Stimulated activated CD4-positive, alpha-beta T cell treated with anti-CD3 and anti-CD28 coated beads, Interleukin-1b, Interleukin-23, amount 100 ng/mL, for 24 hours (primary cell): ENCODE measurements at places on chromosomes 13 and 19.
A peak's percentile ranks its signal among the peaks of the same experiment; 100 is the strongest.

GRCh38 chr19:41619018-41619556, 7.8 kb downstream of the CEACAM4 start:
- DNase-seq, result no peak

DNA sequence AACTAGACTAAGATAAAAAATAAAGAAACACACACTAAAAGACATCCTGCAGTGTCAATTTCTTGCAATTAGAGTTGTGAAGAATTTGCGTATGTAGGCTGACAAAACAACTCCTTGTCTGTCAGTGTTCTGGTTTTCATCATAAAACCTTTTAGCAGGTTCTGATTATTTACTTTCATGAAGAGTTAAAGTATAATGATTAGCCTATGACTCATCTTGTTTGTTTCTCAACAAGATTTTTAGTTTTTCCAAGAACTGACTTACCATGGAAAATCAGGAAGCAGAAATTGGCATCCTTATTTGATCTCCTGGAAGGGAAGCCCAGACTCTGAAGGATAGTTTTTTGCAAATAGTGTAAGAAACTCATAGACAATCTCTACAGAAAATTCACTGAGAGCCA, 848.7 kb upstream of the PCDH9 start:
- no peak for DNase-seq

- no peak for DNase-seq
Observed at GRCh38 chr13:111145071-111145470, 30.0 kb downstream of the ARHGEF7 start.

DNA sequence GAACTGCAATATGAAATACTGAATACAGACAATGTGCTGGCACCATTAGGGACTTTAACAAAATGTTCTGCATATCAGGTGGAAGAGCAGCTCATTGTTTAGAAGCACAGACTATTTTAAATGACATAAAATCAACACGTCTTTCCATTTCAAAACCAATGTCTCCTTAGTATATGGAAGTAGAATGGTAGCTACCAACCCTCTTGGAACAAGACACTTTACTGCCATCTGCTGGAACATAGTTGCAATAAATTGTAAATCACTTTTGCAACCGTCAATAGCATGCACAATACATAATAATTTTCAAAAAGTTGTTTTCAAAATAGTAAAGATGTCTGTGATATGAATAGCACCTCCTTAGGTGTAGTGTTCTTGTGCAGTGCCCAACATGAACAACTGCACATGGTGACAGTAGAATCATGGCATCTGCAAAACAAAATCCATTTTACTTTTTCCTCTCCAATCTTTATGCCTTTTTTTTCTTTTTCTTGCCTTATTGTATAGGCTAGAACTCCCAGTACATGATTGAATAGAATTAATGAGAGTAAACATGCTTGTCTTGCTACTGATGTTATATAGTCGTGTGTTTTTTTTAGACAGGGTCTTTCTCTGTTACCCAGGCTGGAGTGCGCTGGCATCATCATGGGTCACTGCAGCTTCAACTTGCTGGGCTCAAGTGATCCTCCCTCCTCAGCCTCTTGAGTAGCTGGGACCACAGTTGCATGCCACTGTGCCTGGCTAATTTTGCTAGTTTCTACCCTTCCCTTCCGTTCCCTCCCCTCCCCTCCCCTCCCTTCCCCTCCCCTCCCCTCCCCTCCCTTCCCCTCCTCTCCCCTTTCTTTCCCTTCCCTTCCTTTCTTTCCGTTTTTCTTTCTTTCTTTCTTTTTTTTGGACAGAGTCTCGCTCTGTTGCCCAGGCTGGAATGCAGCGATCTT, 7.8 kb upstream of the LYPD5 start:
- no peak for DNase-seq

DNA sequence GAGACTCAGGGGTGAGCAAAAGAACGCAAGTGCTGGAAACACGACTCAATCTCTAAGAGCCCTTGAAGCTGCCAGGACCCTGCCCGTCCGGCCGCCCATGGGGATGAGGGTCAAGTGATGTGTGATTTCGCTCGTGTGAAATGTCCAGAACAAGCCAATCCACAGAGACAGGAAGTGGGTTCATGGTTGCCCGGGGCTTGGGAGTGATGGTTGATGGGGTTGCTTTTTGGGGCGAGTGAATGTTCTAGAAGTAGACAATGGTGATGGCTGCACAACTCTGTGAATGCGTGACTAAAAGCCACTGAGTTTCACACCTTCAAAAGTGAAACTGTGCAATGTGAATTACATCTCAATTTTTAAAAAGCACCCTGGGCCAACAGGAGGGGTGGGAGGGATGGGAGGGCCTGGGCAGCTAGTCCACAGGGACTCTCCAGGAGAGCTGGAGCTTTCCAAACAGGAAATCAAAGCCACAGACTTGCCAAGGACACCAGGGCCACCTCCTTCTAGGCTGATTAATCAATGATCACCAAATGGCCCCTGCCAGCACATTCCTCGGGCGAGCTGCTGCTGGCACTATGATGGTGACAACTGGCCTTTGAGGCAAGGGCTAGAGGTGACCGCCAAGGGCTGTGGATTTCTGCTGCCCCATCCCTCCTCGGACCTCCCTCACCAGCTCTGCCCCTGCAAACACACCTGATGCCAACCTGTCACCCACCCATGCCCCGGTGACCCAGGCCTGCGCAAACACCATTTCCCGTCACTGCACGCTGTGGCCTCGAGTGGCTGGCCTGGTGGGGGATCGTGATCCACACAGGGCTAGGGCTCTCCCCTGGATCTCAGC, 14.0 kb downstream of the DPP9 start:
- no peak for DNase-seq

GRCh38 chr19:48999481-49000325, 6.0 kb downstream of the RUVBL2 start:
- peak; percentile 30 for DNase-seq

GRCh38 chr19:55275851-55276719, 3.8 kb downstream of the HSPBP1 start:
- no peak for DNase-seq

DNA sequence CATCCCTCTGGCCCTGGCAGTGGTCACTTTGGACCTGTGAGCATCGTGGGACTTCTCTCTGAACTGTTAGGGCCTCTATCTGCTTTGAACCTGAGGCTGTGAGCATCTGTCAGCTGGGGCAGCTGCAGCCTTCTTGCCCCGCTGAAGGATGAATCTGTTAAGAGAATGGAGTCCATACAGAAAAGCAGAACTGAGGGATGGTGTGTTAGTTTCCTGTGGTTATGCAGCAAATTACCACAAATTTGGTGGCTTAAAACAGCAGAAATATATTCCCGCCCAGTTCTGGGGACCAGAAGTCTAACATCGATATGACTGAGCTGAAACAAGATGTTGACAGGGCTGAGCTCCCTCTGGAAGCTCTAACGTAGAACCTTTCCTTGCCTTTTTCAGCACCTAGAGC, 1.6 kb upstream of the ZNF497 start:
- DNase-seq, result no peak

GRCh38 chr19:11288349-11288748, 7.6 kb upstream of the TSPAN16 start:
- DNase-seq, result no peak

DNA sequence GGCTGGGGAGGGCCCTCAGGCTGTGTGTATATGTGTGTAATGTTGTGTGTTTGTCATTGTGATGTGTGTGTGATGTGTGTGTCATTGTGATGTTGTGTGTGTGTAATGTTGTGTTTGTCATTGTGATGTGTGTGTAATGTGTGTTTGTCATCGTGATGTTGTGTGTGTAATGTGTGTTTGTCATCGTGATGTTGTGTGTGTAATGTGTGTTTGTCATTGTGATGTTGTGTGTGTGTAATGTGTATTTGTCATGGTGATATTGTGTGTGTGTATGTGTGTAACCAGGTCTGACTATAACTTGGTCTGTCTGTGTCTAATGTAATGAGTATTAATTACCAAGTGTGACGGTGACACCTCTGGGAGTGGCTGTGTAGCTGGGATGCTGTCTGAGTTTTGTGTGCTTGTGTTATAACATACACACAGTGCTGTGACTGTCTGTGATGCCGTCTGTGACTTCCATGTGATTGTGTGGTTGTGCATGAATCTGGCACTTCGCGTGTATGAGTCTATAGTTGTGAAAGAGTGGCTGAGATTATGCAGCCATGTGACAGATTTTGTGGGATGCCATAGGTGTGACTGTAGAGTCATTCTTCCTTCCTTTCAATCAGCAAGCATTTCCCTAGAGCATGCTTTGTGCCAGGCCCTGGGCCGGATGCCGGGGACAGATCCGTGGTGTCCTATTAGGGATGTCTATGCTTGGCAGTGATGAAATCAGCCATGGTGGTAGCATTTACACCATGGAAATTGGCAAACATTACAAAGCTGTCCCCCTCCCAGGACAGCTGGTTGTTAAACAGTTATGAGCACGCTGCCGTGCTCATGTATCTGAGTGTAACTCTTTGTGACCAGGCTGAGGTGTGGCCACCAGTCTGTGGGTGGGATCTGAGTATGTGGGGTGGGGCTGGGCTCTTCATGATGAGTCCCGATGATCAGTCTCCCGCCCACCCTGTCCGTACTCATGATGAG, 6.4 kb downstream of the TNFSF14 start:
- DNase-seq, result no peak

DNA sequence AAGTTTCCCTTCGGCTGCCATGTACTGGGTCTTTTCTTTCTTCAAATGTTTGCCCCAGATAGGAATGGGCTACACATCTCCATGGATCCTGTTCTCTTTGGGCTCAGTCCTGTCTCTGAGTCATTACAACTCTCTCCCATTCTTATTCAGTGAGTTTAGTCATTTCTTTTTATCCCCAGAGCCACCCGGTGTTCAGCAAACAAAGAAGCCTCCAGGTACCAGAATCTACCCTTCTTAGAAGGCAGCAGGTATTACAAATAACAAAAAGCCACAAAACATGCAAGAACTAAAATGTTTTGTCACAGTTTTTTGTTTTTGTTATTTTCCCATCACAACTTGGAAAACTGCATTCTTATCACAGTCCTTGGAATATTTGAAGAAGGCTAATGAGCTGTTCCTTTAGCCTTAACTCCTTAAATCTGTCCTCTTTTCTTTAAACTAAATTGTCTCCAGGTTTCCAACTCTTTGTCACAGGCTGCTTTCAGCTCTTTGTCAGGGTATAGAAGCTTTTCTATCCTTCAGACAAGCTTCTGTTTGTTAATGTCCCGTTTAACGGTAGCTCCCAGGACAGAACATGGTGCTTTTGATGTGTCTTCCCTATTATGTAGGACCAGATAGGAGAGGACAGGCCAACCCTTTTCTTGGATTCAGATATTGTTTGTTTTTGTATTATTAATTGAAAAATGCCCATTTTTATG, 215.5 kb upstream of the HTR2A start:
- no peak for DNase-seq

- DNase-seq, result no peak
Observed at GRCh38 chr13:99158846-99159245, 41.8 kb upstream of the UBAC2 start.

DNA sequence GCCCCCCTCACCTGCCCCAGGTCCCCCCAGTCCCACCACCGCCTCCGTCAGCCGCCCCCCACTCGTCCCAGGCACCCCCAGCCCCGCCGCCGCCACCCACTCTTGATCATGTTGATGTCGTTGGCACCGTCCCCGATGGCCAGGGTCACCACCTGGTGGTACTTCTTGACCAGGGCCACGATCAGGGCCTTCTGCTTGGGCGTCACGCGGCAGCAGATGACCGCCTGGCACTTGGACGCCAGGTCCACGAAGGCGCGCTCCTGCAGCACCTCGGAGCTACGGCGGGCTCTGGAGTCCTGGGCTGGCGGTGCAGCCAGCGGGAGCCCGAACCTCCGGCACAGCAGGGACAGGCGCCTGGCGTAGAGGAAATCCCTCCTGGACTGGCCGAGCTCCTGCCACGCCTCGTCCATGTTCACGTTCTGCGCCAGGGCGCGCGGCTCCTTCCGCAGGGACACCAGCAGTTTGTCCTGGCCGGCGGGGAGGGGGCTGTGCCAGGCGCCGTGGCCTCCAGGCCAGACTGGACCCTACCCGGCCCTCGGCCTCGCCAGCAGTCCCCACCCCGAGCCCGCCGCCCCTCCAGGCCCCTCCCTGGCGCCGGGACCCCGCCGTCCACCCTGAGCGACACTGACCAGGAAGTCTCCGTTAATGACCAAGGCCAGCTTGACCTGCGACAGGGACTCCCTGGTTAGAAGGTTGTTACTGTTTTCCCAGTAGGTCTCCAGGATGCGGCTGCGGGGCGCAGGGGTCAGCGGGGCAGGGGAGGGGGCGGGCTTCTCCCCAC, 22.6 kb downstream of the ATP8B3 start:
- no peak for DNase-seq

DNA sequence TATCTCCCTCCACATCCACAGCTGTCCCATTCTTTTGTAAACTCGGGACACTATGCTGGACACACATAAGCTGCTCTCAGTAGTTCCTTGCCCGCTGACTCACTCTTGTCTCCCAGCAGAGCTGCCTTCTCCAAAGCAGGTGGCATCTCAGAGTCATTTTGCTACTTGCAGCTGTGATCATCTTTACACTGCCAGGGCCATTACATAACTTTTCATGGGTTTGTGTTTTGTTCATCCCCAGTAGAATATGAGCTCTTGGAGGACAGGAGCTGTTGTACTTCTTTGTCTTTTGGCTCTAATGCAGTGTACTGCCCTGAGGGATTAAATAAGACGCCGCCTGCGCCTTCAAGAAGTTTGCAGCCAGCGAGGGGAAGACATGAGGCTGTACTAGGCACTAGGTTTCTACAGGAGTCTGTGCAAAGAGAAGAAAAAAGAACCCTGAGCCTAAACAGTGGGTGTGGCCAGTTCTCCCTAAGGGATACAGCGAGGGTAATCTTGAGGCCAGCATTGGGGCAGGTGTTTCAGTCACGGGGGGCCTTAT, 40.8 kb upstream of the GPR183 start:
- DNase-seq, result no peak

GRCh38 chr13:21657538-21657937, 13.3 kb upstream of the FGF9 start:
- DNase-seq, result no peak

GRCh38 chr19:32464279-32464678, 58.7 kb downstream of the DPY19L3 start:
- no peak for DNase-seq

GRCh38 chr13:52788011-52788410, 48.4 kb upstream of the CNMD start:
- DNase-seq, result no peak

- no peak for DNase-seq
Observed at GRCh38 chr13:45468635-45469034, 3.9 kb downstream of the COG3 start.

DNA sequence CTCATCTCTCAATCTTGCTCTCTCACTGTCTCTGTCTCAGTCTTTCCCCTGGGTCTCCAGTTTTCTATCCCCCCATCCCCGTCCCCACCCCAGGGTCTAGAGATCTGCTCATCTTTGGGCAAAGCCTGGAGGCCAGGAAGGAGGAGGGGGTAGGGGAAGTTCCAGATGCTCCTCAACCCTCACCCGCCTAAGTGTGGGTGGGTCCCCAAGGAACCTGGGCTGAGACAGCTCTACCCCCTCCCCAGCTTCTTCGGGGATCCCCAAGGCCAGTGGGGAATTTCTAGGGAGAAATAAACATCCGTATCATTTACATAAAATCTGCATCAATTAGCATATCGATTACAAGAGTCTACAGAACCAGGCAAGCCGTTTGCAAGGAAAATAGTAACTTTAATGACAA, 31.8 kb upstream of the SEMA6B start:
- DNase-seq, result no peak

GRCh38 chr13:26718146-26718545, 42.4 kb downstream of the GPR12 start:
- no peak for DNase-seq
